Smooth muscle cell of the pulmonary artery (primary cell): ENCODE measurements at places on chromosomes 16 and 17. TPM values are rescaled to one million over a fixed set of nuclear protein-coding genes. Genes with fewer than 3 reads are reported as not detected.

The MAP1LC3B gene
- 62.6 and 68.9 TPM in 2 replicates for total RNA-seq

The CCDC154 gene
- total RNA-seq, result 0.33 and 0.96 TPM in 2 replicates

The MARVELD3 gene
- 0.07 TPM in 1 of 2 replicates, not detected in the other for total RNA-seq

The LRRC37B gene
- 10.7 and 13.5 TPM in 2 replicates for total RNA-seq

The MPP2 gene
- 5.1 and 10.7 TPM in 2 replicates for total RNA-seq
